ENCODE measurements at places on chromosomes 12 and 14.

- DNase-seq: peak; percentile 32
These were observed 1.4 kb downstream of the TRMT61A start for GRCh38 chr14:103530390-103530789.

- DNase-seq: no peak
These were observed 499.2 kb downstream of the CCER1 start for GRCh38 chr12:90455756-90456155.

DNA sequence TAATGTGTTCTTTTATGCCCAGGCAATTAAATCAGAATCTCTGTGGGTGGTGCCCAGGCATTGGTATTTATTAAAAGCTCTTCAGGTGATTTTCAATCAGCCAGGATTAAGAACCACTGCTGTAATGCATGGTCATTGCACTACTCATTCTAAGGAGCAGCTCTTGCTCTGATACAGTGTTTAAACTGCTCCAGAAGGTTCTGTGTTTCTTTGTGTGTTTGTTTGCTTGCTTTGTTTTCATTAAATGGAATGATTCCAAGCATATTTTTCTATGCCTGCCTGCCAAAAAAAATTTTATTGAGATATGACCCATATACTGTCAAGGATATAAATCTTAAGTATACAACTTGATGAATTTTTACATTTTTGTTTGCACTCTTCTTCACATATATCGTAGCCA lies 54.0 kb downstream of the KCNK13 start:
- no peak for DNase-seq

DNA sequence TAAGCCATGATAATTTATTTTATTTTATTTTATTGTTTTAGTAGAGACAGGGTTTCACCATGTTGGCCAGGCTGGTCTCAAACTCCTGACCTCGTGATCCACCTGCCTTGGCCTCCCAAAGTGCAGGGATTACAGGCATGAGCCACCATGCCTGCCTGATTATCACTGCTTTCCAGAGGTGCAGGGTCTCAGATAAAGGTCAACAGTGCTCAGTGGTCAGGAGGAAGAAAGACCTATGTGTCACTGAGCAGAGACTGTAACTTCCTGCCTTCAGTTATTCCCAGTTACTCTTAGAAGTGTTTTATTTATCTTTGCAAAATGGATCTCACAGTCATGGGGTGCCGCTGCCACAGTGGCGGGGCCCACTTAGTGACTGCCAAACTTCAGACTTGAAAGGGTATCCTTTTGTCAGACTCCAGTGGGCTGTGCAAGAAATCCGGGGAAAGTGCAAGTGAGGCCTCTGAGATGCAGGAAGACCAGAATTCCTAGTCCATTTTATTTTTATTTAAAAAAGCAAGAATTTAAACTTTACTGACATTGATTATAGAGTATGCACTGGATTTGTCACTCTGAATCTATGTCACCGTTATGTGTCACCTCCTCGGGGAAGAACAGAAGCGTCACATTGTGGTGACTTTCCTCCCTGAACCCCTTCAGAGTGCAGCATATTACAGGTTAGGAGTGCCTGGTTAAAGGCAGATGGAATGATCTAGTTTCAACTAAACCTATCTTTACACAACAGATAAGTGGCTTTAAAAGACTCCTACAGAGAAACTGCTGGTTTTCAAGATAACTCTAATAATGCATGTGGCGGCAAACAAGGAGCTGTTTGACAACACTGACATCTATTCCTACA lies 59.1 kb upstream of the BICD1 start:
- no peak for DNase-seq

DNA sequence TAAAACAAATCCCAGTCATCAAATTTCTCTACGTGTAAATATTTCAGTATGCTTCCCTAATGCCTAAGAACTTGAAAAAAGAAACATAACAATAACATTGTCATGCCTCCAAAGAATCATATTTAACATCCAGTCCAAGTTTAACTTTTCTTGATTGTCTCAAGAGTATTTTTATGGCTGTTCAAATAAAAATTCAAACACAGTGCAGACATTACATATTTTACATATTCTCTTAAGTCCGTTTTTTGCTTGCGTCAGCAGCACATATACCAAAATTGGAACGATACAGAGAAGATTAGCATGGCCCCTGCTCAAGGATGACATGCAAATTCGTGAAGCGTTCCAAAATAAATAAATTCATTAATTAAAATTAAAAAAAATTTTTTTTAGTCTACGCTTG lies 23.3 kb upstream of the EEA1 start:
- DNase-seq: no peak

DNA sequence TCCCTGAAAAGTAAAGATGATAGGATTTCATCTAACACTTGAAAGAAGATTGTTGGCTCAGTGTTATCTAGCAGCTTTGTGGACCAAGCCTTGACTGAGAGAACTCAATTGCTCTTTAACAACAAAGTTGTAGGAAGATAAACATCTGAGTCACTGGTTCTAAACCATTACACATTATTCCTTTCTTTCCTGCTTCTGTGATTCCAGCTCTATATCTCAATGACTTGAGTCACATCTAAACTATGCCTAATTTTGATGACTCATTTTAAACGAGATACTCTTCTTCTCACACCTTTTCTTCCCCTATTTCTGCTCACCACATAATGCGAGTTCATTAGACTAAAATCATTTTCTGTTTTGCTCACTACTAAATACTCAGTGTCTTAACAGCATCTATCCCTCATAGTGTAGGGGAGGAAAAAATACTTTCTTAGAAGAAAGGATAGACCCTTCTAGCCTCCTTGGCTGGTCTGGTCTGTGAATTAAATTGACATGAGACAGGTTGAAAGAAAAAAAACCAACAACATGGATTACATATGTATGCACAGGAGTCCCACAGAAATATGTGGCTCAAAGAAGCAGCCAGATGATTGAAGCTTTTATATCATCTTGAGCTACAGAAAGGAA lies 201.4 kb downstream of the C12orf50 start:
- no peak for DNase-seq

All from Jurkat, Clone E6-1 (cell line).